ENCODE measurements at places on chromosomes 16 and 17.
A peak's percentile ranks its signal among the peaks of the same experiment; 100 is the strongest.

GRCh38 chr16:1997494-1998359 is 8.0 kb downstream of the SYNGR3 start:
- no peak for DNase-seq

GRCh38 chr17:79690466-79690865 is 40.3 kb upstream of the ENPP7 start:
- no peak for DNase-seq

- DNase-seq: peak; percentile 37
Measured at GRCh38 chr17:72104164-72104862, 16.5 kb upstream of the SOX9 start.

GRCh38 chr17:80177986-80178595 is 8.3 kb downstream of the CARD14 start:
- no peak for DNase-seq

DNA sequence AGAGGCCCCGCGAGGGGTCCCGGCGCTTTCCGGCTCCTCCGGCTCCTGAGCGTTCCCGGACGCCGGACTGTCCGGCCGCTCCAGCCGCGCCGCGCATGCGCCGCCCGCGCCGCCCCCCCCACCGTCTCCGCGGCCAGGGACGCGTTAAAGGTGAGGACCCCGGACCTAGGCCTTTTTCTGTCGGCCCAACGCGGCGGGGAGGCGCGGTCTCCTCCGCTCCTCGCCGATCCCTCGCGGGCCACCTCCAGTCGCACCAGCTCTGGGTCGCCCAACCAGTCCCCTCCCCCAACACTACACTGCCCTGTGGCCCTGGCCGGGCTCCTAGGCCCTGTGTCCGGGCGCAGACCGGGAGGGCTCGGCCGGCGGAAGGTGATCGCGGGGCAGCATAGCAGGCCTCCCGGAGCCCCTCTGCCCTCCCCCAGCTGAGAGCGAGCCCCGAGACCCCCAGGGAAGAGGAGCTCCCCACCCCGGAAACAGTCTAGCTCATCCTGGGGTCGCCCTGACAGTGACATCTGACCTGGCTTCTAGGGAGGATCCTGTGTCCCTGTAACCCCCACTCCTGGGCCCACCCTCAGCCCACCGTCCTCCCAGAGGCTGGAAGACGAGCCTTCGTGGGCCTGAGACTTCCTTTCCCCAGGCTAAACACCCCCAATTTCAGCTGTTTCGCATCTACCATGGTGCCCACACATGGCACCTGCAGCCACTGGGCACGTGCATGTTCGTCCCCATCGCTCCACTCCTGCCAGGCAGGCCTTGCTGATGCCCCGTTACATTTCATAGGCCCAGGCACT is 14.7 kb upstream of the BCAR1 start:
- DNase-seq: peak; percentile 75

- no peak for DNase-seq
Measured at GRCh38 chr17:4074831-4075495, 67.9 kb downstream of the ZZEF1 start.

GRCh38 chr17:32590974-32591373 is 104.2 kb downstream of the CDK5R1 start:
- no peak for DNase-seq

DNA sequence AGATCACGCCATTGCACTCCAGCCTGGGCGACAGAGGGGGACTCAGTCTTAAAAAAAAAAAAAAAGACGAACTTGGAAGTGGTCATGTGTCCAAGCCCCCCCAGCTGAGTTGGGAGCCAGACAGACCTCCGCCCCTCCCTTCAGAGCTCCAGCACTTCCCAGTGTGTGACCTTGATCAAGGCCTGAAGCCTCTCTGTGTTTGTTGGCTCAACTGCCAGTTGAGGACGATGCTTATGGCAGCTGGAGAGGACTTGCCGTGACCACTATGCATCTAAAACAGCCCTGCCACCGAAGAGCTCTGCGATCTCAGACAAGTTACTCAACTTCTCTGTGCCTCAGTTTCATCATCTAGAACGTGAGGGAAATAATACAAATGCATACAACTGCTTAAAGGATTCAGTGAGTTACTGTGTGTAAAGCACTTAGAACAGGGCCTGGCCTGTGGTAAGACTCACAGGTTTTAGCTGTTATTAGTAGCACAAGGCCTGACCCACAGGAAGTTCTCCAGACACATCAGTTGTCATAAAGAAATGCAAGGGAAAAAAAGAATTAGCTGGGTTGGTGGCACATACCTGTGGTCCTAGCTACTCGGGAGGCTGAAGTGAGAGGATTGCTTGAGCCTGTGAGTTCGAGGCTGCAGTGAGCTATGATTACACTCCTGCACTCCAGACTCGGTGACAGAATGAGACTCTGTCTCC is 7.0 kb upstream of the IL27 start:
- no peak for DNase-seq

DNA sequence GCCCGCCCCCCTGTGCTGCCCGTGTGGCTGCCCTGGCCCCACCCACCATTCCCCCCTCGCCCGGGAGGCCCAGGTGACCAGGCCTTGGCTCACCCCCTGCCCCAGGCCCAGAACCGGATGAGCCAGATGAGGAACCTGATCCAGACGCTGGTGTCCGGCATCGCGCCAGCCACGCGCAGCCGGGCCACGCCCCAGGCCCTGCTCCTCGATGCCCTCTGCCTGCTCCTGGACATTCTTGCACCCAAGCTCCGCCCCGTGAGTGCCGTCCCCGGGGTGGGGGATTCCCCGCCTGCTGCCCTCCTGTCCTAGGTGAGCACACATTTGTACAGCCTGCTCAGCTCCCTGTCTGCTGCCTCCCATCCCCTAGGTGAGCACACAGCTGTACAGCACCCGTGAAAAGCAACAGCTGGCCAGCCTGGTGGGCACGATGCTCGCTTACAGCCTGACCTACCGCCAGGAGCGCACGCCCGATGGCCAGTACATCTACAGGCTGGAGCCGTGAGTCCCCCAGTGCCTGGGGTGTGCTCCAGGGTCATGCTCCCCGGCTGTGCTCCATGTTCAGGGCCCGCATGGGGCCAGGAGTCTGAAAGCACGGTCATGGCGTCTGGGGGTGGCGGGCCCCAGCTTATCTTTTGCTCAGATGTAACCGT is 4.8 kb downstream of the GNG13 start:
- no peak for DNase-seq

DNA sequence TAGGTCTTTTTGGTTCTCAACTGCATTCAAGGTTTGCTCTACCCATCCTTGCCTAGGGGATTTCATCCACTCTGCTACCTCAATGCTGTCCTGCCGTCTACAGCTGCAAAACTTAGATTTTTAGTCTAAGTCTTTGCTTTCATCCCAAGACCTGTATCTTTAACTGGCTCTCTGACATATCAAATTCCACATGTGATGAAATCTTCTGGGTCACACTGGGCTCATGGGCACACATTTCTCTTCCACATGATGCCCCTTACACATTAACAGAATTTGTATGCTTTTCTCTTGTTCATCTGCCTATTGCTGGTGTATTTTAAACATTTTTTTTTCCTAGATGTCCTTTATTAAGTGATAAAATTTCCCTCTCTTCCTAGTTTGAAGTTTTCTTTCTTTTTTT is 39.6 kb downstream of the MAF start:
- no peak for DNase-seq

GRCh38 chr17:42669977-42670788 is 6.6 kb downstream of the PLEKHH3 start:
- no peak for DNase-seq

DNA sequence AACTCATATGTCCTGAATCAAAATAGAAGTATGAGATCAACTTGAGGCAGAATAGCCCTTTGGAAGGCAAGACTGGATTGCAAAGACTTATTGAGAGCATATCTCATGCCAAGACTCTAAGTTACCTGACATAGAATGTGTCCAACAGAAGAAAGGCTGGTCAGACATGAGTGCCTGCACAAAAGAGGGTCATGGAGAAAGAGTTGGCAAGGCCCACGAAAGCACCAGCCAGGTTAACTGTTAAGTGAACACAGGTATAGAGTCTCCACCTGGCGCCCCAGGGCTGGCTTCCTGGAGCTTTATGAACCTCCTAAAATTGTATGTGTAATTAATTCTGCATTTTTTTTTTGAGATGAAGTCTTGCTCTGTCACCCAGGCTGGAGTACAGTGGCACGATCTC is 71.0 kb downstream of the CMC2 start:
- no peak for DNase-seq

- DNase-seq: no peak
Measured at GRCh38 chr16:49081554-49081953, 200.1 kb downstream of the CBLN1 start.

DNA sequence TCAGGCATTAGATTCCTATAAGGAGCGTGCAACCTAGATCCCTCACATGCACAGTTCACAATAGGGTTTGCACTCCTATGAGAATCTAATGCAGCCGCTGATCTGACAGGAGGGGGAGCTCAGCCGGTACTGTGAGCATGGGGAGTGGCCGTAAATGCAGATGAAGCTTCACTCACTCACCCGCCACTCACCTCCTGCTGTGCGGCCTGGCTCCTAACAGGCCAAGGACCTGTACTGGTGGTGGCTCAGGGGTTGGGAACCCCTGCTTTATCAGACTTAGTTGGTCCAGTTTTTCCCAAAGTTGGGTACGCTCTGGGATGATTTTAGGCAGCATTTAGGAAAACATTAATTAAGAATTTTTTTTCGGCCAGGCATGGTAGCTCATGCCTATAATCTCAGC is 103.8 kb downstream of the MARF1 start:
- DNase-seq: no peak

DNA sequence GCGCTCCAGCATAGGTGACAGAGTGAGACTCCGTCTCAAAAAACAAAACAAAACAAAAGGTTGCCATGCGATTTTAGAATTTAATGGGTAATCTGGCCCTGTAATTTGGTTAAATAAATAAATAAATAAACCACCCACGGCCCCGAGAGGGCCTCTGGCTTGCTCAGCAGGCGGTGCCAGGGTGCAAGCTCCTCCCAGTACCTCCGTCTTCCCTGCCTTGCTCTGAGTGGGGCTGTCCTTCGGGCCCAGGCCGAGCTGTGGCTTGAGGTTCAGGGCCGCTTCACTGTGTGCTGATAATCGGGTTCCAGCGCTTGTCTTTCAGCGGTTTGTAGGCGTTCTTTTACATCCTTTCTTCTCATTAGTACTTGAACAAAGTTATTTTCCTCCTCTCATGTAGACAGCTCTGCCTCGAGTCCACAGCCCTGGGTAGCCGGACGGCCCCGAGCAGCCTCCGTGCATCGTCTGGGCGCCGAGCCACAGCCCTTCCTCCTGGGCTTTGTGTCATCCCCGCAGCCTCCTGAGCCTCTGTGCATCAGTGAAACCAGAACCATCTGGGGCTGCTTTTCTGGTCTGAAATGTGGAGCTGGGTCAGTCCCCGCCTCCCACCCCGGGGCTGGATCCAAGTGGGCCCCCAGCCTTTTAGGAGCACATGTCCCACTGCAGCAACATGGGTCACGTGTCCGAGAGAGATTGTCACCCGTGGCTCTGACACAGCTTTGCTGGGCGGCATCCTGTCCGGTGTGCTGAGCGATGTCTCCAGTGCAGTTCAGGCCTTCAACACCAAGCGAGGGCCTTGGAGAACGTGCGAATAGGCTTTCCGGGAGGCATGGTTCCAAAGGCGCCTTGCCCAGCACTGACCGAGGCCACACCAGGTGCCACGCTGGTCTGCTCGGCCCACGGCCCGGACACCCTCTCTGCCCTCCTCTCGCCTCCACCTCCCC is 157.4 kb upstream of the CHMP6 start:
- peak; percentile 76 for DNase-seq

DNA sequence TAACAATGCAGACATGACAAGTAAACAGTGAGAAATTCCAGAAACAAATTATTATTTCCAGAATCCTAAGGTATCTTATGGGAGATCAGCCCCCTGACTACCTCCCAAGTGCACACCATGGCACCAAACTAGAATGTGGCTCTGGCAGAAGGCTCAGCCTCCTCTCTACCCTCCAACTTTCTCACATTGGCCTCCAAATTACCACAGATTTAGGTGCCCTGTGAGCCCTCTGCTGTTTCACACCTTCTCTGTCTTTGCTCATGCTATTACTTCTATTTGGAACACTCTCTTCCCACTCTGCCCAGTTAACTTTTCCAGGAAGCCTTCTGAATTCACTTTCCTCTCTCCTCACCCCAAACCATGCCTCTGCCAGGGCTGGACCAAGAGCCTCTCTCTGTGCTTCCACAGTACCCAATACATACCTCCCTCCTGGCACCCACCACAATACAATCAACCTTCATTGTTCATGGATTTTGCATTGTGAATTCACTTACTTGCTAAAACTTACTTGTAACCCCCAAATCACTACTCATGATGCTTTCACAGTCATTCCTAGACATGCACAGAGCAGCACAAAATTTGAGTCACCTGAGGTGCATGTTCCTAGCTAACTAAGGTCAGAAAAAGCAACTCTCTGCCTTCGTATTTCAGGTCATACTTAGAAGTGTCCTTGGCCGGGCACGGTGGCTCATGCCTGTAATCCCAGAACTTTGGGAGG is 31.4 kb downstream of the SMG6 start:
- no peak for DNase-seq

- DNase-seq: no peak
Measured at GRCh38 chr16:2686912-2687507, 4.7 kb downstream of the KCTD5 start.

GRCh38 chr16:71956486-71956885 is 43.7 kb downstream of the PKD1L3 start:
- DNase-seq: no peak

GRCh38 chr16:19907161-19907992 is 22.7 kb upstream of the GPRC5B start:
- DNase-seq: peak; percentile 51

GRCh38 chr17:81245024-81245664 is 6.0 kb downstream of the NDUFAF8 start:
- DNase-seq: no peak

GRCh38 chr17:68800751-68801150 is 154.4 kb downstream of the ABCA8 start:
- no peak for DNase-seq

DNA sequence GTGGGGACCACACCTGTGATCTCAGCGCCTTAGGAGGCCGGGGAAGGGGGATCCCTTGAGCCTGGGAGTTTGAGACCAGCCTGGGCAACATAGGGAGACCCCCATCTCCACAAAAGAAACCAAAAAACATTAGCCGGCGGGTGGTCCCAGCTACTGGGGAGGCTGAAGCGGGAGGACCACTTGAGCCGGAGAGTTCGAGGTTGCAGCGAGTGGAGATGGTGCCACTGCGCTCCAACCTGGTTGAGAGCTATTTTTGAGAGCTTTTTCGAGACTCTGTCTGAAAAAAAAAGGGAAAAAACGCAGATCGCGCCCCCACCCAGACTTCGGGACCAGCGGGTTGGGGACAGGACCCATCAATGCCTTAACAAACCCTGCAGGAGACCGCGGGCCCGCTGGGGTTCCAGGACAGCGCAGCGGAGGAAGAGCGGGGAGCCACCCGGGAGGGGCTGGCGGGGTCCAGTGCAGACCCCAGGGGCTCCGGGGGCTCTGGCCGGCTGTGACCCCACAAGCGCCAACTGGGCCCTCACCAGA is 762 bp upstream of the BAIAP3 start:
- DNase-seq: no peak

All from left ventricle myocardium inferior (tissue), 1 donor.